T-cell (primary cell): ENCODE measurements at places on chromosomes 2 and 18. TPM values are rescaled to one million over a fixed set of nuclear protein-coding genes. Genes with fewer than 3 reads are reported as not detected.

The TBC1D8 gene
- total RNA-seq, result 1.7 TPM

The C2orf80 gene
- not detected for total RNA-seq

DNA sequence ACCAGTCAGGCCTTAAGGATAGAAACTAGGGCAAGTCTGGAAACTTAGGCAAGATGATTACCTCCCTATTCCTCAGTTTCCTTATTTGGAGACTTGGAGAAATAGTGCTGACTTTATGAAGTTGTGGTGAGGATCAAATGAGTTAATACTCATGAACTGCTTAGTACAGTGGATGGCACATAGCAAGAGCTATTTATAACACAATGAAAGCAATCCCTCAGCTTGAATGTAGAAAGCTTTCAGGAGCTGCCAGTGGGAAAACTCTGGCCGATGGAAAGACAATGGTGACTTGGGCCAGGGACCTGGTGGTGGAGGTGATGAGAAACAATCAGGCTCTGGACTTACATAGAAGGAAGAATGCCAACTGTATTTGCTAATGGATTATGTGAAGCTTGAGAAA, 269.4 kb upstream of the THUMPD2 start:
- DNase-seq, result no peak

DNA sequence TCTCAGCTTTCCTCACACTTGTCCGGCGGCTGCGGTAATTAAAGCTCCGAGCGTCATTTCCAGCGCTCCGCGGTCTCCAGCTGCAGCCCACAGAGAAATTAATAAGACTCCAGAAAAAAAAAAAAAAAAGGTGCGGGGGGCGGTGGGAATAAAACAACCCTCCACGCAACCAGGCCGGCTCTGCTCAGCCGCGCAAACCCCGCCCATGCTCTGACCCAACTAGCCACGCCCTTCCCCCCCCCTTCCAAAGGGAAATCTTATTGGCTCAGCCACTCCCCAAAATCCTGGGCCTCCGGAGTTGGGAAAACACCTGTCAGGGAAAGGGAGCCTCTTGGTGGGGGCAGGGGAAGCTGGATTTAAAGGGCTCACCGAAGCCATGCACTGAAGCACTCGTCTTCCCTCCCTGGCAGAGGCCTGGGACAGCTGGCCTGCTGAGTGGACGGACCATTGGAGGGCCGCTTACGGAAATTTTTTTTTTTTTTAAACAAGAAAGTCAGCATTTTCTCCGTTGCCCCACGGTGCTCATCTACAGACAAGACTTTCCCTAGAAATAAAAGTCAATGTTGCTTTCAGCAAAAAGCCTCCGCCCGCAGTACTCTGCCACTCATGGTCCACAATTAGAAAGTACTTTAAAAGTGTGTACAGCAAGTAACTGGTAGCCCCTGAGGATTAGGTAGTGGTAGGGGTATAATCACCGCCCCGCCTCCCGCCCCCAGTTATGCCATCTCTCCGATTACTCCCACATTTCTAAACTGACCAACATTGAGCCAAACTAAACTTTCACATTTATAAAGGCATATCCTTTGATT, 674 bp upstream of the ERBB4 start:
- DNase-seq, result no peak

GRCh38 chr18:13147130-13147529, 71.4 kb upstream of the LDLRAD4 start:
- DNase-seq, result no peak

GRCh38 chr18:60892855-60893254, 440.4 kb upstream of the CDH20 start:
- DNase-seq, result no peak

- no peak for DNase-seq
These were observed 71.2 kb downstream of the CUL3 start for GRCh38 chr2:224513991-224514390.

- no peak for DNase-seq
These were observed 3.3 kb downstream of the PTGR3 start for GRCh38 chr18:75205514-75206132.

The DYNC2LI1 gene
- 4.5 TPM for total RNA-seq

DNA sequence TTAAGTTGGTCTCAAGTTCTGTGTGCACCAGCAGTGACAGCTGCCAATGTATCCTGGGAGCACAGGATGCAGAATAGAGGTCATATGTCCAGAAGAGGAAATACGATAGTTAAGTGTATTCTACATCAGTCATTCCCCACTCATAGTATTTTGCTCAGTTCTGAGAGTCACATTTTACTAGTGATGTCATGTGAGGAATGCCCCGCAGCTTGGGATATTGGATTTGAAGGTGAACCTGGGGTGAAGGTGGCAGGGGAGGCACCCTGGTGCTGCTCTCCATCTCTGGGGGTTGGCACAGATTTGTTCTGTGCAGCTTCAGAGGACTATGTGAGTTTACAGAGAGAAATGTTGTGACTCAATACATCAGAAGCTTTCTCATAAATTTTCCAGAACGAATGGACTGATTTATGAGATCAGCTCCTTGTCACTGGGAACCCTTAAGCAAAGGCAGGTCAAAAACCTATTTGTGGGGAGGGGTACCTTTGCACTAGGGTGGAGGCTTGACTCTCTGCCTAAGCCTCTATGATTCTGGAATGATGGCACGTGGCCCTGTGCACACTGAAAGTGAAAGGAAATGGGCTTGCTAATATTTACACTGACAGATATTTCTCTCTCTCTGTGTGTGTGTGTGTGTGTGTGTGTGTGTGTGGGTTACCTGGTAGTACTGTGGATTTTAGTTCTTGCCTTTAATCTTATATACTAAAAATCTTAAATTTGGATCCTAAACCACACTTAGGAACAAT, 95.9 kb downstream of the NEB start:
- peak; percentile 6 for DNase-seq
